ENCODE measurements at places on chromosomes 12 and 14.

- DNase-seq = no peak
These were observed 526.7 kb upstream of the TBX3 start for GRCh38 chr12:115210533-115211252.

DNA sequence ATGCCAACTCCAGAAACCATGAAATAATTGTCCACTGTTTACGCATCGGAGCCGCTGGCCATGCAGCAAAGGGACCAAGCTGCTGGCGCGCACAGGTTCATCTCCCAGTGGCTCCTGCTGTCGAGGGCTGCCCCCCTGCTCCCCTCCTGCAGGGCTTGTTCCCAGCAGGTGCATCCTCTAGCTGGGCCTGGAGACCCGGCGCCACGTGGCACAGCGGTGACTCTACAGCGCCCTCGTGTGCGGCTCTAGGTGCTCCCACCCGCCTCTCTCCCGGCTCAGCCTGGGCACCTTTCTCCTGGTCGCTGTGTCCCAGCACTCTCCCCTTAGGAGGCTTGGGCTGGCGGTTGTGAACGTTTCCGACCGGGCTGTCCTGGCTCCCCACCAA is 37.5 kb upstream of the INF2 start:
- DNase-seq = no peak

DNA sequence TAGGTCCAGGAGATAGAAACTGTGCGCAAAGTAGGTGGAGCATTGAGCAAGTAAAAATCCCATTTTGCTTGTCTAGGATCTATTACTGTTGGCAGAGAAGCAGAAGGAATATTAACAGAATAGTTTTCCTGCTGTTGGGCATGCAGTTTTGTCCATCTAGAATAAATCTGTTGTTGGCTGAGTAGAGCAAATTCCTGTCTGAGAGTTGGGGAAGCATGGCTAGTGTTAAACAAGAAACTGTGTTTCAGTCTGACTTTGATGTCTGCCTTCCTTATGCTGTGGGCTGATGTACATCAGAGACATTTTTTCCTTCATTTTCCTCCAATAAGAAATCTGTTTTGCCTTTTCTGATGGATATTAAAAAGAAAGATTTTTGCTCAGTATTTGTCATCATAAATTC is 98.2 kb downstream of the RAD52 start:
- DNase-seq = no peak

GRCh38 chr12:25376985-25377384 is 126.3 kb upstream of the KRAS start:
- no peak for DNase-seq

DNA sequence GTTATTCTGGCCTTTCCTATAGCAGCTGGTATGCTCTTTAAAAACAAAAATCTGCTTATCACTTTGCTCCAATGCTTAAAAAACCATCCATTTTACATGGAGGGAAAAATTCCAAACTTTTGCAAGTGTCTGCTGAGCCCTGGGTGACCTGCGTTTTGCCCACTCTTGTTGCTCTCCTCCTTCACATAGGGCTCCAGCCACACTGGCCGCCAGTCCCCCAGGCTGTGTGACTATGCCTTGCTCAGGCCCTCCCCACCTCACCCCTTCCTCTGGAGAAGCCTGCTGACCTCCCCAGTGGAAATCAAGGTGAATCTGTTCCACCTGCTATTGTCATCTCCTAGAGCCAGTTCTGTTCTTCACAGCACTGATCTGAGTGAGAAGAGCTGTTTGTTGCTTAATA is 126.9 kb downstream of the SLC25A47 start:
- no peak for DNase-seq

DNA sequence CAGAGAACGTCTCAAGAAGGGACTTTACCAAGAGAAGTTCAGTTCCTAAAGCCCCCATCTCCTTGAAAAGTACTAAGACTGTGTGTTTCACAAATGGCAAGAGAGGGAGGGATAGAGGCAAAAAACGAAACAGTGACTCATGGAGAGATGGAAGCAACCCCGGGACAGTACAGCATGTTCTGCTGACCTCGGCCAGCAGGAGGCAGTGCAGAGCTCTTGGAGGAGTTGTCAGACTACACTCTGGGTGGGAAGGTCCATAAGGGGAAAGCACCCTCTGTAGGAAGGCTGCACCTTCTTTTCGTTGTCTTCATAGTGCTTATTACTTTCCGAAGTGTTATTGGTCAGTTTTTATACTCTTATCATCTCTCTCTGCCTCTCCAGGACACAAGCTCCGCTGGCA is 525.2 kb upstream of the CCDC196 start:
- peak; percentile 46 for DNase-seq

- DNase-seq = no peak
These were observed 204.3 kb downstream of the ESR2 start for GRCh38 chr14:64089920-64090319.

- DNase-seq = no peak
These were observed 6.5 kb downstream of the HOXC12 start for GRCh38 chr12:53961025-53961761.

DNA sequence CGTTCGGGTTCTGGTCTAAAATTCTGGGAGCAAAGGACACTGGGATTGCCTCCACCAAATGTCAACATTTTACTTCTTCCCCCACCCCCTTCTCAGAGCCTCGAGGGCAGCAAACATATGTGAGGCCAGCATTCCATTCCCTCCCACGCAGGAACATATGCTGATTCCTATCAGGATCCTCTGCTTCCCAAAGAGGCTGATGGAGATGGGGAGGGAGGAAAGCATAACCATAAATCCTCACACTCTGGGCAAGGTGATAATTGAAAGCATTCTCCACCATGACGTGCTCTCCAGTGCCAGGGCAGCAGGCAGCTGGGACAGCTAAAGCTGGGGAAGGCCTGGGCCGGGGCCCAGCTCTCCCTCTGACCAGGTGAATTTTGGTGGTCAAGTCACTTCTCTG is 395.0 kb downstream of the ZFP36L1 start:
- no peak for DNase-seq

- no peak for DNase-seq
These were observed 699 bp upstream of the HOXC11 start for GRCh38 chr12:53972152-53972702.

DNA sequence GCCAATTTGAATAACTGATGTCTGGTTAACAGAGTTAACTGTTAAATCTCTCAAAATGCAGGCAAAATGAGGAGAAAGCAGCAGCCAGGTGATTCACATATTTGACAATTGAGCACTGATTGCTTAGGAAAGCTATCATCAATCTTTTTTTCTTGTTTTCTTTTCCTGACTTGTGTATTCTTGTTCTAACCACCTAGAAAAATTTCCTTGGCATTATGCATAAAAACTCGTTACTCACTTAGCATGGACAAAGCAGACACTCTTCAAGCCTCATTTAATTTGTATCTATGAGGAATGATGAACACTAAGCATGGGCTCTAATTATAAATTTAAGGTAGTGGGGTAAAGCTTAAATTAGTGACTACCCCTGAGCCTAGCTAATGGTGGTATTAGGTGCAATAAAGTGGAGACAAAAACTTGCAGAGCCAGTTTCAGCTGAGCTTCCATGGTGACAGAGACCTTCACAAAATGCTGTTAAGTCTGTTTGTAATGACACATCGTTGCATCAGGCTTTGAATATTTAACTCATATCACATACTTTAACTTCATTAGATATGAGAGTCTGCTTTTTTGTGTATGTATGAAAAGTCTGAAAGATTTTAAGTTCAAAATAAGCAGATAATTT is 52.0 kb downstream of the RASSF9 start:
- no peak for DNase-seq

GRCh38 chr14:61479746-61480502 is 158.5 kb downstream of the PRKCH start:
- no peak for DNase-seq

- DNase-seq = no peak
These were observed 58.9 kb upstream of the SRRM4 start for GRCh38 chr12:118922405-118922804.

GRCh38 chr12:26651566-26652188 is 181.3 kb downstream of the ITPR2 start:
- DNase-seq = peak; percentile 11

- no peak for DNase-seq
These were observed 394.1 kb downstream of the BCAT1 start for GRCh38 chr12:24554612-24555295.

GRCh38 chr14:23639048-23639890 is 3.1 kb downstream of the DHRS2 start:
- DNase-seq = no peak

- DNase-seq = no peak
These were observed 79.9 kb downstream of the TAOK3 start for GRCh38 chr12:118292836-118293235.

- DNase-seq = peak; percentile 69
These were observed 466 bp downstream of the KICS2 start for GRCh38 chr12:64221651-64222008.

DNA sequence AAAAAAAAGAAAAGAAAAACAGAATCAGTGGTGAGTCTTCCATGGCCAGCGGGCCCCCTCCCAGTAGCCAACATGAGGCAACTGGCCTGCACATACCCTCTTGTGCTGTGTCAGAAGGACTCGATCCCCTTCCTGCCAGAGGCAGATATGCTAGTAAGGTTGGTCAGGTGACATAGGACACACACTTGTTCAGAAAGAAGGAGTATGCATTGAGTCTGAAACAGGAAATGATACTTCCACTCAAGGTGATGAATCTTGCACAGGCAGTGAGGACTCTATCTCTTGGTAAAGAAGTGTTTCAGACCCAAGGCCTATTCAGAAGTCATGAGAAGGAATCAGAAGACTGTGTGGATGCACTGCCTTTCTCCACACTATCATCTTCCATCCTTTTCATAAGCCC is 269.7 kb upstream of the FAR2 start:
- no peak for DNase-seq

GRCh38 chr12:93358821-93359220 is 18.9 kb upstream of the NUDT4 start:
- DNase-seq = no peak

DNA sequence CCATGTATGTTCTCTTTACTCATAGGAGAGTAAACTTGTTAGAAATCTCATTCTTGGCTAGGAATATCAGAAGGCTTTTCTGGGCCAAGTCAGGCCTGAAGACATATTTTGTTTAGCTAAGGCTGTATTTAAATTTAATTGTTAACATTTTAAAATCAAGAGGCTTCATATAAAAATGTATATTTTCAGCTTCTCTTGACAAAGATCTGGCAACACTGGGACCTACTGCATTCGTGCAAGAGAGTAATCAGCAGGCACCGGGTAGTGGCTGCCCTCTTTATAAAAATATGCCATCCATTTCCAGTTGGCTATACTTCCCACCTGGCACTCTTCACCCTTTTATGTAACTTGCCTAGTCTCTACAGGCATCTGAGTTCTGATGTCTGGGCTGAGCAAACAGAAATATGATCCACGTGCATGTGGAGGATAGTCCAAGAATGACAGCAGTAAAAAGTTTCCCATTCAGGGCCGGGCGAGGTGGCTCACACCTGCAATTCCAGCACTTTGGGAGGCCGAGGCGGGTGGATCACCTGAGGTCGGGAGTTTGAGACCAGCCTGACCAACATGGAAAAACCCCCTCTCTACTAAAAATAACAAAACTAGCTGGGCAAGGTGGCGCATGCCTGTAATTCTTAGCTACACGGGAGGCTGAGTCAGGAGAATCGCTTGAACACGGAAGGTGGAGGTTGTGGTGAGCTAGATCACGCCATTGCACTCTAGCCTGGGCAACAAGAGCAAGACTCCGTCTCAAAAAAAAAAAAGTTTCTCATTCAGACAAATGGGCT is 2.0 kb upstream of the SOS2 start:
- no peak for DNase-seq

GRCh38 chr12:41552588-41552987 is 364.5 kb downstream of the PDZRN4 start:
- no peak for DNase-seq

GRCh38 chr12:98372340-98373024 is 142.9 kb upstream of the TMPO start:
- no peak for DNase-seq

DNA sequence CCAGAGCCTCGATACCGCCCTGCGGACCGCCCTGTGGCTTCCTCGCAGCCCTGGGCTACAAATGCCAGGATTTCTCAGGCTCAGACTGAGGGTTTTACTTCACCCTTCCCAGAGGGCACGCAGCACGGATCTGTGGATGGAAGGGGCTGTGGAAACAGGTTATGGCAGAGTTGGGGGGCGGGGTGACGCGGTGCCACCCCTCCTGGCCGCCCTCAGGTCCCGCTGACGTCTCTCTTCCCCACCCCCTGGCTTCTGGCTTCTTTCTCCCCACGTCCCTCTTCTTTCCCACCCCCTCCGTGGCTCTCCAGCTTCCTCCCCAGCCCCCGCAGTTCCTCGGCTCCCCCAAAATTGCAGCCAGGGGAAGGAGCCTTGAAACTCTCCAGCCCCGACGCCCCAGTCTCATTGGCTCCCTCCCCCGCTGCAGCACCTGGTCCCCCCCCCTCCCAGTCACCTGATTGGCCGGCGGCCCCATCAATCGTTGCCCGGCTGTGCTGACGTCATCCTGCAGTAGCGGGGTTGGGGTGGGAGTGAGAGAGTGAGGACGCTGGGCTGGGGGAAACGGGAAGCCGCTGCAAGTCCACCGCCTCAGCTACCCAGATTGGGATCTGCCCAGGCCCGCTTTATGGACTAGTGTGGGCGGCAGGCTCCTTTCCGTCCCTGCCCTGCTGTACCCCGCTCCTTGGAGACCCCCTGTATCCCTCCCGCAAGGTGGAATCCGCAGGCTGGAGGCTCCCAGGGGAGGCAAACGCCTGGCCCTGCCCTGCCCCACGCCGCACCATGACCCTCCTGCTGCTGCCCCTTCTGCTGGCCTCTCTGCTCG is at the start of gene CLSTN3:
Gene CLSTN3 (plus strand): TSS at position 500 of the 820 bp plus-strand sequence. CDS start 278 bp downstream, at position 778.
- DNase-seq = peak; percentile 84

- DNase-seq = no peak
These were observed 2.9 kb downstream of the SMUG1 start for GRCh38 chr12:54185919-54186318.

- no peak for DNase-seq
These were observed 221.2 kb downstream of the TRHDE start for GRCh38 chr12:72493407-72493806.

DNA sequence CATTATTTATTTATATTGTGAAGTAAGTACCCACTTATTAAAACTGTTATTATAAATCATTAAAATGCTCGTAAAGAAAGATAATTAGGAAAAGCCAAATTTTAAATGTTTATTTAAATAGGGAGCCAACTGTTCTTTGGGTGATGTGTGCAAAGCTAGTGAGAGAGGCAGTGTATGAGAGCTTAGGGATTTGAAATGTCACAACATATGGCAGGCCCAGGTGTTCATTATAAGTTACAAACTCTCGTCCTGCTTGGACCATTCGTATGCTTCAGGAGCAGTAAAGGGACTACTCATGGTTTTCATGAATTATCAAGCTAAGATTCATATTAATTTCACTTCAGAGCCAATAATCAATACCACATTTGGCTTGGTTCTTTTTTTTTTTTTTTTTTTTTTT is 154.5 kb downstream of the TGFB3 start:
- no peak for DNase-seq

- no peak for DNase-seq
These were observed 1044.8 kb downstream of the FLRT2 start for GRCh38 chr14:86574778-86575129.

DNA sequence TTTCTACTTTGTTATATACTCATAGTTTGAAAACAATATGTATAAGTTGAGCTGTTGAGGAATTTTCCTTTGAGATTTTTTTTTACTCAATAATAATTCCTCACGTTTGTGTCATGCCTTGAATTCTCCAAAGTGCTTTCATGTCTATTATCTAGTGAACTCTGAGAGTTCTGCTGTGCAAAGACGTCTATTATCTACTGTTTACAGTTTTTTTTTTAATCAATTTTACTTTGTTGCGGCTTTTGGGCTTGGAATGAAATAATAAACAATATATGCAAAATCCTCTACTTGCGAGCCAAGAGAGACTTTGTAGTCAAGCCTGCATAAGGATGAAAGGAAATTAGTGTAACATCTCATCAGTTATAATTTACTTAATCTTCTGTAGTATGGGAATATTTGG is 107.2 kb upstream of the FRMD6 start:
- no peak for DNase-seq
